H54 (cell line): ENCODE measurements at places on chromosomes 12 and 14.

DNA sequence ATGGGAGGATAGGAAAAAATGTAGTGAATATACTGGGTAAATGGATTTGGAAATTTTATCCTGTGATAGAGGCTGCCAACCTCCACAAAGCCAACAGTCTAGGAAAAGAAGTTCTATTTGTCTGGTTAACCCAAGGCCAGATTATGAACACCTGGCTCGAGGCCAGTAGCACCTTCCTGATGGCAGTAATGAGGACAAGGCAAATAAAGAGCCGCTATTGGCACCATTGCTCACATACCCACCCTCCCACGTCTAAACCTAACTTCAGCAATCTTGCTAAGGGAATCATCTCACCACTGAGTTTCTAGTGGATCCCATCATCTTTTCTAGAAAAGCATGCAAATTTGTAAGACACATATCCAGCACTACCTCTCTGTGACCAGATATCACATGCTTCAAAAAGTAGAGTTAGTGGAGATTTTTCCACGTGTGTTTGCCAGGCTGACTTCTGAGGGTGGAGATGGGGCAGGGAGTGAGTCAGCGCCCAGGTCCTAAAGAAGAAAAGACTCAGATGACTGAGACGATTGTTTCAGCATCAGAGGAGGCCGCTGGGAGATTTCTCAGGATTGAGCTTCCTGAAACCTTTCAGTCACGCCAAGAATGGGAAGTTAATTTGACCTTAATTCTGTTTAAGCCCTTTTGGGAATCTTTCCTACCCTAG lies 362.9 kb downstream of the EMP1 start:
- DNase-seq, result no peak

DNA sequence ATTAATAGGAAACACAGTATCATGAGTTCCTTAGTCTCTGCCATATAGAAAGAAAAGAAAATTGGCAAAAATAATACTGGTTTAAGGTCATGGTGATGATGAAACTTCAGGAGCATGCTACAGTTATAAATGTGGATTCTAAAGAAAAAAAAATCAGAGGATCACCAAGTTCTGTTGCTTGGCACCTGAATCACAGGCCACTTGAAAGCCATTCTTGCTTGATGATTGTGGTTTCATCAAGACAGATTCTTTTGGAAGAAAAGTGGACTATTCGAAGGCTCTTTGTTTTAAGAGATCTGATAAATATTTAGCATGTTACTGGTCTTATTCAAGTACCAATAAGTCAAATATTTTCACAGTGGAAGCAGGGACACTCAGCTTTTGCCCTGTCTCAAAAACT lies 148.9 kb downstream of the SAMD4A start:
- no peak for DNase-seq

- no peak for DNase-seq
Observed at GRCh38 chr12:2589381-2589780, 205.4 kb upstream of the FKBP4 start.

DNA sequence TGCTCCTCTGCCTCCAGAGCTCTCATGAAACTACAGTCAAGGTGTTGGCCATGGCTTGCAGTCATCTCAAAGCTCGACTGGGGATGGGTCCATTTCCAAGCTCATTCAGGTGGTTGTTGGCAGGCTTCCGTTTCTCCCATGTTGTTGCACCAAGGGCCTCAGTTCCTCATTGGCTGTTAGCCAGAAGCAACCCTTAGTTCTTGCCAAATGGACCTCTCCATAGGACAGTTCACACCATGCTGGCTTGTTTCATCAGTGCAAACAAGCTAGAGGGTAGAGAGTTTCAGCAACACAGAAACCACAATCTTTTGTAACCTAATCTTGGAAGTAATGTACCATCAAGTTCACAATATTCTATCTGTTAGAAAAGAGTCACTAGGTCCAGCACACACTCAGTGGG lies 22.7 kb upstream of the PPM1A start:
- DNase-seq, result no peak

GRCh38 chr12:109287811-109288469 lies 21.1 kb downstream of the FOXN4 start:
- DNase-seq, result no peak

- DNase-seq, result no peak
Observed at GRCh38 chr12:102465762-102466560, 14.4 kb downstream of the IGF1 start.

DNA sequence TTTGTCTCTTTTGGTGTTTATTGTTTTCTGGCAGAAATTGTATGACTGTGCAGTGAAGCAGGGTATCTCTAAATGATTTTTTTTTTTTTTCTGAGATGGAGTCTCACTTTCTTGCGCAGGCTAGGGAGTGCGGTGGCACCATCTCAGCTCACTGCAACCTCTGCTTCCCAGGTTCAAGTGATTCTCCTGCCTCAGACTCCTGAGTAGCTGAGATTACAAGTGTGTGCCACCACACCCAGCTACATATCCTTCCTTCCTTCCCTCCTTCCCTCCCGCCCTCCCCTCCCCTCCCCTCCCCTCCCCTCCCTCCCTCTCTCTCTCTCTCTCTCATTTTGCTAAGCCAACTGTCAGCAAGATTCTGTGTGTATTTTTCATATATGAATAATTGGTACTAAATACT lies 94.4 kb downstream of the PPHLN1 start:
- no peak for DNase-seq

- DNase-seq, result no peak
Observed at GRCh38 chr14:29637411-29637810, 290.2 kb downstream of the PRKD1 start.

GRCh38 chr14:70906793-70907175 lies 475 bp upstream of the PCNX1 start:
- DNase-seq, result no peak

DNA sequence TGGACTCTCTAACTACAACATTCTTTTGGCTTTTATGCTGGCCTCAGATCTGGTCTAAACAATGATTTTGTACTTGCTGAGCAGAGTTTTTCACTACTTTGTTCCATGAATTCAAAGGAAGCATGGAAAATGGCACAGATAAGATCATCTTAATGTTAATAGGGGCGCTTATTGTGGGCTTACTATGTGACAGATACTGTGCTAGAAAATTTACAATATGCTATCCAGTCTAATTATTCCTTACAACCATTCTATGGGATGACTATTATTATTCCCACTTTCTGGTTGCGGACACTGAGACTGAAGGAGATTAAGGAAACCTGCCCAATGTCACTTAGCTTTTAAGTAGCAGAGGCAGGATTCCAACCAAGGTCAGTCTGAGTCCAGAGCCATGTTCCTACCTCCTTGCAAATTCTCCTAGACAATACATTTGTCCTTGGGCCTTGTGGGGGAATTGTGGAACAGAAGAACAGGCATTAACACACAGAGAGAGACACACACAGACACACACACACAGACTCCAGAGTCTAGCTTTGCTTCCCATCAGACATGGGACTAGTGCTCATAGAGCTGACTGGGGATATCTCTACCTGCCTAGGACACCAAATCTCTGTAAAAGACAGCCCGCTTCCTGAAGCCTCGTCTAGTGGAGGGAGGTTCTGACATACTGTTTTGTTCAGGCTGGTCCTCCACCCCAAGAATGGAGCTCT lies 107.7 kb downstream of the SLC38A1 start:
- no peak for DNase-seq

DNA sequence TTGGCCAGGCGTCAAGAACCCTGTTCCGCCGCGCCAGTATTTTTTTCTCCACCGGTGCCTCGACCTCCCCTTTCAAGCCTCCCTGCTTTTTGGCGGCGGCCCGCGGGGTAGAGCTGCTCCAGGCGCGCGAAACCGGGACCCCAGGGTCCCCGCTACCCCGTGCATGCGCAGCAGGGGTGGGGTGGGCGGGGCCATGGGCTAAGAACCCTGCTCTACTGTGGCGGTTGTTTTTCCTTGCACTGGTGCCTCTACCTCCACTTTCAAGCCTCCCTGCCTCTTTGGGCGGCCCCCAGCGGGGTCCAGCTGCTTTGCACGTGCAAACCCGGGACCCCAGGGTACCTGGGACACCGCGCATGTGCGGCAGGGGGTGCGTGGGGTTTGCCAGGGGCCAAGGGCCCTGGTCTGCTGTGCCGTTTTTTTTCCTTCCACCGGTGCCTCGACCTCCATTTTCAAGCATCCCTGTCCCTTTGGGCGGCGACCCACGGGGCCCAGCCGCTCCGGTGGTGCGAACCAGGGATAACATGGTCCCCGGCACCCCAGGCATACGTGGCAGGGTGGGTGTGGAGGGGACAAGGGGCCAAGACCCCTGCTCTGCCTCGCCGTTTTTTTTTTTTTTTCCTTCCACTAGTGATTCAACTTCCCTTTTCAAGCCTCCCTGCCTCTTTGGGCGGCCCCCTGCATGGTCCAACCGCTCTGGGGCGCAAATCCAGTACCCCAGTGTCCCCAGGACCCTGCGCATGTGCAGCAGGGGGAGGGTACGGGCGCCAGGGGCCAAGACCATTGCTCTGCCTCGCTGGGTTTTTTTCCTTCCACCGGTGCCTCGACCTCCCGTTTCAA lies 326.8 kb downstream of the ALG10 start:
- no peak for DNase-seq

DNA sequence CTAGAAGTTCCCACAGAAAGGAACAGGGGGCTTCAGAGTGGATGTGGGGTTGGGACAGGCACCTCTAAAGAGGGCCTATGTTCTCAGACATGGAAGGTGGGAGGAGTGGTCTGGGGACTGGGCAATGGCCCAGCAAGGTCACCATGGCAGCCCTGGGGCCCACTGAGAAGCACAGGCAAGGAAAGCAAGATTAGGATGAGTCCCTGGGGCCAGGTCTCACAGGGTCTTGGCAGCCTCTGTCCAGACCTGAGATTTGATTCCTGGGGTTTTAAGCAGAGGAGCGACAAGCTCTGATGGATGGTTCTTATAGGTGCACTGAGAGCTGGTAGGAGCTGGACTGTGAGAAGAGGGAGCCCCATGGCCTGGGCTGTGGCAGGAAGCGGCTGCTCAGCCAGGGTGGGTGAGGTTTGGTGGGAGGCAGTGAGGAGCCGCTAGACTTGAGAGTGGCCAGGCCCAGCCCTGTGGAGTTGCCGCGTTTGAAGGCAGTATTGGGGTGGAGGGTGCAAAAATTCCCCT lies 44.0 kb downstream of the DLK1 start:
- DNase-seq, result no peak

DNA sequence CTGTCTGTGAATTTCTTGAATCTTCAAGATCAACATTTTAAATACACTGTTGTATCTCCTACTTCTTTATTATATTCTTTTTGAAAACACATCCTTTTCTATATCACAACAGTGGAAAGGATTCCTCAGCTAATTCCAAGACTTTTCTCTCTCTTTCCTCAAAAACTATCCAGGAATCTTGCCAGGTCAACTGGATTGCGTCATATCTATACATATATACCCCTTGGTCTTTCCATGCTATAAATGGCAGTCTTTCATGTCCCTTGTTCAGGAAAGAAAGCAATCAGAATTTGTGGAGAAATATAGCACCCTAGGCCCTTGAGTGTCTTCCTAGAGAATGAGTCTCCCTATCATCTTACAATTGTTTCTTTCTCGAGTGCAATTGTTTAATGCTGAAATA lies 149.0 kb downstream of the KCNA5 start:
- DNase-seq, result no peak

- DNase-seq, result no peak
Observed at GRCh38 chr14:78141590-78141989, 28.6 kb upstream of the NRXN3 start.

DNA sequence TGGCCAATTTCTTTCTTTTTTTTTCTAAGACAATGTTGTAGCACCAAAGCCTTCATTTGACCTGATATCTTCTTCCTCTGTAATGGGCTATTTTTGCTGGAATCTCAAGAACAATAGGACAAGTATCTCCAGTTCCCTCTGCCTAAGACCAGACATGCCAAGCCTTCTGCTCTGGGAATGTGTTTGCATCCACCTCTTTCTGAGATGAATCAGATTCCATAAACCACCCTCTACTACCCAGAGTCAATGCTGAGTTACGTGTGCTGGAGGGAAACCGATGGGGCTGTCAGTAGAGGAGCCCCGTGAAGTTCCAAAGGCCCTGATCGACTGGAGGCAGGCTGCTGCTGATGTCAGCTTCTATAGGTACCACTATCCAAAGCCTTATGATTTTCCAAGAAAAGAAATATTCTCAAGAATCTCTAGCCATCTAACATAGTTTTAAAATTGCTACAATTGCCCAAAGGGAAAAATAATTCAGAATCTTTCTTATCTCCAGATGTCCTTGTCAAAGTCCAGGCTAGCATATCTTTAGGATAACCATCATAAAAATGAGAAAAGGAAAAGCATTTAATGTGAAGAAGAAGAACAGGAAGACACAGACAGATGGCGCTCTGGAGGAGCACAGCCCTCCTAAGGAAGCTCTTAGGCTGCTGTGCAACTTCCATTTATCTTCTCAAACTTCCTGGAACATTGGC lies 101.9 kb downstream of the SLC8A3 start:
- no peak for DNase-seq

DNA sequence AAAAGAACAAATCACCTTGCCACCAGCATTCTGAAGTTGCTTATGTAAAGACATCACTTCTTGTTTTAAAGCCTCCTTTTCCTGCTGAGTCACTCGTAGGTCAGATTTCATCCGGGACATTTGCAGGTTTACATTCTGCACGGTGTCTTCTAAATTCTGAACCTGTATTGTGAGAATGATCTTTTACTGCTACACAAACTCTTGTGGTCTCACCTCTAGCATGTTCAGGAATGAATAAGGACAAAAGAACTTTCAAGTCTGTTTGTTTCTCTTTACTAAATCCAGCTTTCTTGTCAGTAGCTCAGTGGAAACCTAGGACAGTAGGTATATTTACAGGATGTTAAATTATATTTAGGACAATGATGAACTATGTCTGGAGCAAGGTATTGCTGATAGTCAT lies 73.5 kb upstream of the SAV1 start:
- no peak for DNase-seq

DNA sequence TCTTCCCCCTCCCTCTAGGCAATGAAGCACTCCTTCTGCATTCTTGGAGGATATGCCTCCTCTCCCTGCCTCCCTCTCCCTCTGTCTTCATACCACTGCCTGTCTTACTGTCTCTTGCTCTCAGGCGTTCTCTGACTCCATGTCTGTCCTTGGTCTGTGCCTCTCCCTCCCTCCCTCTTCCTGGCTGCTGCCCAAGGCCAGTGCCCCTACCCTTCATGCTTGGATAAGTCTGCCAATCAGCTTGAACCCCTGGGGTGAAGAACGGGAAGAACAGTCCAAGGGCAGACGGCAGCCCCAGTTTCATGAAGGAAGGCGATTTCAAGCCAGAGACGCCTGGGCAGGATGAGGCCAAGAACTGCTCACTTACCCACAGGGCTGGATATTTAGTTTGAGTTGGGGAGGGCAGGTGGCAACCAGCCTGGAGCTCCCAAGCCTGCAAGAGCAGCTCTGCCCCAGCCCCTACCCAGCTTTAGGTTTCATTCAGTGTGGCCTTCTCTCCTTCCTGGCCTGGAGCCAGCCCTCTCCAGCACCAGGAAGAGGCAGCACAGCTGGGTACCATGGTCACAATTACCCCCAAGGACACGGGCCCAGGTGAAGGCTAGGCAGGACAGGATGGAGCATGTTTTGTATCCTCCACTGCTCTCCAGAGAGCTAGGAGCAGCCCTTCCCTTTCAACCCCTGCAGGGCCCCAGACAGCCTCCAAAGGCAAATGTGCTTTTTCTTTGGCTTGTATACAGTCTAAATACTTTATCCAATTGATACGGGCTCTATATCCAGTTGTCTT lies 35.8 kb upstream of the LTBP2 start:
- no peak for DNase-seq

GRCh38 chr12:75439048-75439447 lies 41.5 kb upstream of the GLIPR1 start:
- DNase-seq, result no peak

- DNase-seq, result no peak
Observed at GRCh38 chr12:28226705-28227104, 36.4 kb downstream of the CCDC91 start.
